ENCODE measurements at places on chromosomes 13 and 19. TPM values are rescaled to one million over a fixed set of nuclear protein-coding genes. Genes with fewer than 3 reads are reported as not detected.
A peak's percentile ranks its signal among the peaks of the same experiment; 100 is the strongest.

The GARIN5B gene
- total RNA-seq = not detected

DNA sequence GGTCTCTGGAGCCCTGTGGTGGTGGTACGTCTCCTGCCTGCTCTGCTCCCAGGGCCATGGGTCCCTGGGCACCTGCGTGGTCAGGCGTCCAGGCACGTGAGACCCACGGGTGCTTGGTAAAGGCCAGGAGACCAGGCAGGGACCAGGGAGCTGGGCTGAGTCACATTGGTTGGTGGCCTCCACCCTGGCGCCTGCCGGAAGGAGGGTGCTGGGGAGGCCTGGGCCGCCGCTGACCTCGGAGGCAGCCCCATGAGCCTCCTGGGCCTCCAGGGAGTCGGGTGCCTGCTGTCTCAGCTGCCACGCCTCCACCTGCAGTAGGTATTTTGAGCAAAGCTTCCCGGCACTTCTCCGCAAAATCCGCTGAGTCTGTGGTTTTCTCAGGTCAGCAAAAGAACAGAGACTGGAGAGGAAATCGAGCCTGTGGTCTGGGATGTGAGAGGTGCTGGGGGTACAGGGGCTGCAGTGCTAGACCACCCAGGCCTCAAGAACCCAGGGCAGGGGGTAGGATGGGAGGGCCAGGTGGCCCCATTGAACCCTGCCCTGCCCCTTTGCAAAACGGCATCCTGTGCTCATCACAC is 3.6 kb upstream of the PLK5 start:
- peaks cover 30% of the 10 kb centered on the region for H3K27me3 ChIP-seq
- H3K36me3 ChIP-seq = no peaks in the 10 kb centered on the region
- no peak overlapping the region for H3K27ac ChIP-seq
- H3K4me1 ChIP-seq = no peaks in the 10 kb centered on the region
- no peak overlapping the region for H3K4me3 ChIP-seq
- no peak for DNase-seq

DNA sequence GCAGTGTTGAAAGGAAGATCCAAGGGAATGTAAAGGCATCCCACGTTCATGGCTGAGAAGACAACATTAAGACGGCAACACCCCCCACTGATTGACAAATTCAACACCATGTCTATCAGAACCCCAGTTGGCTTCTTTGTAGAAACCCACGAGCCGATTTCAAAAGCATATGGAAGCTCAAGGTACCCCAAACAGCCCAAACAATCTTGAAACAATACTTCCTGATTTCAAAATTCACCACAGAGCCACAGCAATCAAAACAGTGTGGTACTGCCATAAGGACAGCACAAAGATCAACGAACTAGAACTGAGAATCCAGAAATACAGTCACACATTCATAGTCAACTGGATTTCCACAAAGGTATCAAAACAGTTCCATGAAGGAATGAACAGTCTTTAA is 6.2 kb downstream of the MIER2 start:
- no peak overlapping the region for H3K27ac ChIP-seq
- peaks cover 10% of the 10 kb centered on the region for H3K4me1 ChIP-seq
- H3K4me3 ChIP-seq = no peak overlapping the region
- no peaks in the 10 kb centered on the region for H3K27me3 ChIP-seq

The LENG9 gene
- 4.0 TPM for total RNA-seq

The ALOX5AP gene
- total RNA-seq = not detected

DNA sequence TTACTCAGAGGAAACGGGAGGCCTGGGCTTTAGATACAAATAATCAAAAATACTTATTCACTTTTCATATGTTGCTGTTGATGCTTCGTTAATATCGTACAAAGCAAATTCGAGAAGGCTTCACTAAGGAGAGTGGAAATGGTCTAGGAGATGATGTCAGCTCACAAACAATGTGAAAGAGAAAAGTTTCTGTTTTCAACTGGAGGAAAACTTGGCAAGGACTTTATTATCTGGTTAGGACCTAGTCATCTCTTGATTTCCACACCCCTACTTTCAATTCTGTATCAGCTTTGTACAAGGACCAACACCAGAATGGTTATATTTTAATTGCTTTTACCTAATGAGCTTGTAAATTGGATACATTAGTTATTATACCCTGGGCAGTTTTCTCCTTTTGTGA is 88.0 kb downstream of the SLC10A2 start:
- H3K36me3 ChIP-seq = no peaks in the 10 kb centered on the region
- H3K4me1 ChIP-seq = no peaks in the 10 kb centered on the region
- no peak for DNase-seq
- H3K4me3 ChIP-seq = no peak overlapping the region
- H3K27me3 ChIP-seq = no peaks in the 10 kb centered on the region
- H3K27ac ChIP-seq = no peak overlapping the region

The CBARP gene
- total RNA-seq = 18.0 TPM

- peak overlapping the region; percentile 92 for H3K4me3 ChIP-seq
- no peaks in the 10 kb centered on the region for H3K27me3 ChIP-seq
Measured at GRCh38 chr13:27622881-27623280, 1.2 kb downstream of the POLR1D start.
